NCI-H510A (cell line): ENCODE measurements at places on chromosomes 13 and 19.

- DNase-seq: no peak
Observed at GRCh38 chr19:5667751-5668271, 12.5 kb downstream of the MICOS13 start.

- DNase-seq: no peak
Observed at GRCh38 chr13:40680659-40681323, 14.3 kb upstream of the FOXO1 start.

- no peak for DNase-seq
Observed at GRCh38 chr13:98405107-98405571, 171.8 kb downstream of the STK24 start.

DNA sequence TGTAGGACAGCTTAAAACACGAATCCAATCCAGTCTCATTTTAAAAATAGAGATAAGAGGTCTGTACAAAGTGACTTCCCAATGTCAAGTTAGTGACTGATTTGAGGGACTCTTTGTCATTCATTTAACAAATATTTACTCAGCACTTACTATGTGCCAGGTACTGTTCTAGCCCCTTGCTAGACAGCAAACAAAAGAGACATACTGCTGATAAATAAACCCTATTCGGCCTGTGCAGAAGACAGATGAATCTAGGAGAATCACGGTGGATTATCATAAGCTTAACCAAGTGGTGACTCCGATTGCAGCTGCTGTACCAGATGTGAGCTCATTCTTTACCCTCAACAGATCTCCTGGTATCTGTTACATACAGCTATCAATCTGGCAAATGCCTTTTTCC is 6.4 kb upstream of the ELF1 start:
- DNase-seq: no peak

GRCh38 chr13:22451327-22451741 is 729.4 kb upstream of the SGCG start:
- no peak for DNase-seq

GRCh38 chr19:48290771-48291488 is 21.0 kb downstream of the ZNF114 start:
- DNase-seq: no peak

DNA sequence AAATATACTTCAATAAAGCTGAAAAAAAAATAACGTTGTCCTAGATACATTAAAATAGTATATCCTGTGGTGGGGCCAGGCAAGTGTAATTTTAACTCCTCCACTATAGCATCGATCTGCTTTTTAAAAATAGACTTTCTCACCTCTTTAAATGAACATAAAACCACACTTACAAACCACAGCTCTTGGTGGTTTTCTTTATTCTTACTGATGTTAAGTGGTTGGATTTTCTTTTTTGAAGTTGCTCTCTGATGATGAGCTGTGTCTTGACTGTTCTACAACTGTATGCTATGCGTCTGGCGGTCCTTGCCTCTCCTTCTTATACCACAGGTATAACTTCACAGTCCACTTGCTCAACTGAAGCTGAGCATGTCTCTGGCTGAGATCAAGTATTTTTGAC is 721.5 kb upstream of the KLHL1 start:
- no peak for DNase-seq

DNA sequence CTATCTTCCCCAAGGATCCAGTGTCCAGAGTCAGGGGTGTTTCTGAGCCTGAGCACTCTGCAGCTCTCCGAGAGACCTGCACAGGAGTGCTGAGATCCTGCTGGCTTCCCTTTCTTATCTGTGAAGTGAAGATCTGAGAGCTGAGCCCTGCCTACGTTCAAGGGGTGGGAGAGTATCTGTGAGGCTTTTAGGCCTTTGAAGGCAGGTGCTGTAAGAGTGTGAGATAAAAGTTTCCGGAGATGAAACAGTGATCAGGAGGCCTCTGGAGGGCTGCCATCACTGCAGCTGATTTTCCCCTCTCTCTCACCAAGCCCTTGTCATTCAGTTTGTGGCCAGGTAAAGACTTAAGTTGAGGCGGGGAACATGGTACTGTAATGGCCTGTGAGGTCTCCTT is 83.1 kb downstream of the AKAP11 start:
- DNase-seq: no peak

DNA sequence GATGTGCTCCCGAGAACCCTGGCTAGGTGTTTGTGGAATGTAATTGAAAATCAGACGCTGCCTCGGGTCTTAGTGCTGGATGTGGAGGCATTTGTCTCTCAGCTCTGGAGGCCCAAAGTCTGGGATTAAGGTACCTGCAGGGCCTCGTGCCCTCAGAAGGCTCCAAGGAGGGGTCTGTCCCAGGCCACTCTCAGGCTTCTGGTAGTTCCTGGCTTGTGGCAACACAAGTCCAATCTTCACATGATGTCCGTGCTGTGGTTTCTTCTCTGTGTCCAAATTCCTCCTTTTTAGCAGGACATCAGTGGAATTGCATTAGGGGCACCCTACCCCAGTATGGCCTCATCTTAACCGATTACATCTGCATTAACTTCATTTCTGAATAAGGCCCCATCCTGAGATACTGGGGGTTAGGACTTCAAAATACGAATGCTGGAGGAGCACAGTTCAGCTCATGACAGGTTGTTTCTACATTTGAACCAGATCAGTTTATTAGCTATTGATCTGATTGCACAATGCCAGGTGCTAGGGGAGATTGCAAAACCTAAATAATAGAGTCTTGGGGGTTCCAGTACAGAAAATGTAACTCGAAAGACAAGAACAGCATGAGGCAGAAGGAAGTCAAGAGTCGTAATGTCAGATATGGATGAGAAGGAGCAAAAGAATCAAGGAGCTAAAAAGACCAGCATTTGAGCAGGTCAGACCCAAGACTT is 3.9 kb downstream of the ARHGEF7 start:
- no peak for DNase-seq

DNA sequence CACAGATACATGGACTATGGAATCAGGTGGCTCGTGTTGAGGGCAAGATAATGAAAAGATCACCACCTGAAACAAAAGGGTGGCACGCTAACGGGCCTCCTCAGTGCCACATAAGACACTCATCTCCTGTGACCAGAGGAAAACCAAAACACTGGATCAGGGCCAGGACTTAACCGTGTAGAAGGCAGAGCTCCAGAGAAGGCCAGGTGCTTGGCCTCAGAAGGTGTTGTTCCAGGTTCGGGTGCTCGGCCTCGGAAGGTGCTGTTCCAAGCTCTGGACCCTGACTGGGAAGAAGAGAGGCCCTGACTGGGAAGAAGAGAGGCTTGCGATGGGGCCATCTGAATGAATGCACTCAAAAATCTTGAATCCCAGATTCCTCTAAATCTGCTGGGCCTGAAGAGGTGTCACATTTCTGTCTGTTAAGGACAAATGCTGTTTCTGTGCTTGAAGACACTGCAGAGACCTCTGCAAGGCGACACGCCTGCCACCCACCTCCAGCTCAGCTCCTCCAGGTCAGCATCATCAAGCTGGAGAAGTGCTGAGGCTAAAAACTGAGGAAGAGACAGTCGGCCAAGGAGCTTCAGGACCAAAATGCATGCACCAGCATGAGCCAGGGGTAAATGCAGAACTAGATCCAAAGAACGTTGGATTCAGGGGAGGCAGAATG is 2.7 kb upstream of the RASA3 start:
- no peak for DNase-seq

DNA sequence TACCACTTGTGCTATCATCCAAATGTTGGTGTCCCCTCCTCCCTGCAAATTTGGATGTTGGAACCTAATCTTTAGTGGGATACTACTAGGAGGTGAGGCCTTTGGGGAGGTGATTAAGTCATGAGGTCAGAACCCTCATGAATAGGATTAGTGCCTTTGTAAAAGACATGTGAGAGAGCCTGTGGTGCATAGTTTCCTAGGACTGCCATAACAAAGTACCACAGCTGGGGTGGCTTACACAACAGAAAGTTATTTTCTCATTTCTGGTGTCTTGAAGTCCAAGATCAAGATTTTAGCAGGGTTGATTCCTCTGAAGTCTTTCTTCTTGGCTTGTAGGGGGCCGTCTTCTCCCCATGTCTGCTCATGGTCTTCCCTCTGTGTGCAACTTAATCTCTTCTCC is 562.6 kb upstream of the ARGLU1 start:
- DNase-seq: no peak

DNA sequence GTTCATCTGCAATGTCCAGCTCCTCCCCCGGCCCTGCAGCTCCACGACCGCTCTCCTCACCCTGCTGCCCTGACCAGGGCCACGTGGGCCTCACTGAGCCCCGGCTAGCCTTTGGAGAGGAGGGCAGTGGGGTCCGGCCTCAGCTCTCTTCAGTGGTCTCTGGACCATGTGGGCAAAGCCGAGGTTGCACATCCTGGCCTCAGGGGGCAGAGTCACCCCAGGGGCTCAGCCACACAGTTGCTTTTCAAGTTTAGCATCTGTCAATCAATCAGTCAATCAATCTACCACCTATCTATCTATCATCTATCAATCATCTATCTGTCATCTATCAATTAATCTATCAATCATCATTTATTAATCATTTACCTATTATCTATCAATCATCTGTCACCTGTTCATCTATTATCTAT is 3.0 kb upstream of the DIRAS1 start:
- no peak for DNase-seq

DNA sequence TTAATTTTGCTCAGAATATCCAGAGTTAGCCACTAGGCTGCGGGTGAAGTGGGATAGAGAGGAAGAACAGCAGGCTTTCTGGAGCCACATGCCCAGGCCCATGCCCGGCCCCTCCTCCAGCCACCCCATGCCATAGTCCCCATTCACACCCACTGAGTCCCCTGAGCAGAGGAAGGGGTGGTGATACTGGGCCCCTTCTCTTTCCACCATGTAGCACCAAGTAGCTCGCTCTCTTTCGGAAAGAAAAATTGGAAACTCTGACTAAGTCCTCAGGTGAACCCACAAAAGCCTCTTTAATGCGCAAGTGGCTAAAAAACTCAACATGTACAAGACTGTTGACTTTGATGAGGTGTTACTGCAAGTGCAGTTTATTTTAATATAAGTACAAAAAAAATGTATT is 76.7 kb upstream of the GPR183 start:
- DNase-seq: no peak

DNA sequence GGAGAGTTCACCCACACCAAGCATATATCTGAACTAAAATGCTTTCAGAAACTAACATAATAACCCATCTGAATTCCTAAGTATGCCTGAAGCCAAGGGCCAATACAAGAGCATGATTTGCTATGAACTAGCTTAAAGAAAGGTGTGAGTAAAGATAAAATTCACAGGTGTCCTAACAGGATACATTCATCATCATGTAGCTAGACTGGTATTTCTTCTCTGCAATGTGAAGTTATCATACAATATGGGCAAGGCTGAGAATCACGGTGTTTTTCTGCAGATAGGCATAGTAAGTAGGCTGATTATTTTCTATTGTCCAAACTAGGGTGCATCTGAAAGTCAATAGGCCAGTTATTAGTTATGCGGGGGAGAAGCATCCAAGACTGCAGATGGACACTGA is 63.1 kb downstream of the STK24 start:
- no peak for DNase-seq

GRCh38 chr13:94513026-94513425 is 33.5 kb upstream of the DCT start:
- no peak for DNase-seq

- DNase-seq: no peak
Observed at GRCh38 chr13:75024602-75025001, 457.4 kb downstream of the TBC1D4 start.

GRCh38 chr13:27827646-27828045 is 35.4 kb downstream of the GSX1 start:
- no peak for DNase-seq

DNA sequence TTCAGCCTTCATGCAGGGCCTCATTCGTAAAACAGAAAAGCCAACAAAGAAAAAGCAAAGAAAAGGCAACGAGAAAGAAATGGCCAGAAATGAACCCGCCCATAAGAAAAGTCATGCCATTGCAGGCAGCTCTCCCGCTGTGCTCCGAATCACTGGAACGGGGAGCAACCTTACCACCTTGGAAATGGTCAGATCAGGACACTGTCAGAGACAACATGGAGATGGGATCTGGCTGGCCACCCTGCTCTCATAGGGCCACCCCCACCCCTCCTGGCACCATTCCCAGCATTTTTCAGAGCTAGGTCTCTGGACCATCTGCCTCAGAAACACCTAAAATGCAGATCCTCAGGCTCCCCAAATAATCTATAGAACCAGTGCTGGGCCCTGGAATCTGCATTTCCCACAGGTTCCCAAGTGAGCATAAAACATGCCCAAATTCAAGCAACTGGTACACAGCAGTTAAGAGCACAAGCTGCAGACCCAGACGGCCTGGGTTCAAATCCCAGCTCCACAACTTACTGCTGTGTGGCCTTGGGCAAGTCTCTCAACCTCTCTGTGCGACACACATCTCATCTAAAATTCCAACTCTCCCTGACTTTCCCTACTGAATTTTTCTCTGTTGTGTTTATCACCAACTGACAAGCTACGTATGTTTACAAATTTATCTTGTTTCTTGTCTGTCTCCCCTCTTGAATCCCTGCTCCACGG is 151.6 kb downstream of the IER2 start:
- DNase-seq: no peak
